ENCODE measurements at places on chromosomes 12 and 14.

DNA sequence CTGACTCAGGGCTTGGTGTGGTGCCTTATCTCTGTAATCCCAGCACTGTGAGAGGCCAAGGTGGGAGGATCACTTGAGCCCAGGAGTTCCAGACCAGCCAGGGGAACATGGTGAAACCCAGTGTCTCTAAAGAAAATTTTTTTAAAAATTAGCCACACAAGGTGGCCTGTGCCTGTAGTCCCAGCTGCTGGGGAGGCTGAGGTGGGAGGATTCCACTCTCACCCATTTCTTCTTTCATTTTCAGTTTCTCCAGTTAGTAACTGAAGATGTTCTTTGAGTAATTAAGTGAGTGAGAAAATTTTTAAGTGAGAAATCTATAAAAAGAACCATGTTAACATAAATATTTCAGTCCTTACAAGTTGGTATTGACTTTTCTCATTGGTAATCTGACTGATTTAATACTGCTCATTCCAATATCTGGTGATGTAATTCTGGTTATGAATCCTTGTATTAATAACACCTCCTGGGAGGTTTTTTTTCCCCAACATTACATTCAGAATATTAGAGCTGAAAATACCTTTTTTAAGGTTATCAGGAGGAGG lies 6.1 kb downstream of the METTL3 start:
- DNase-seq: no peak

DNA sequence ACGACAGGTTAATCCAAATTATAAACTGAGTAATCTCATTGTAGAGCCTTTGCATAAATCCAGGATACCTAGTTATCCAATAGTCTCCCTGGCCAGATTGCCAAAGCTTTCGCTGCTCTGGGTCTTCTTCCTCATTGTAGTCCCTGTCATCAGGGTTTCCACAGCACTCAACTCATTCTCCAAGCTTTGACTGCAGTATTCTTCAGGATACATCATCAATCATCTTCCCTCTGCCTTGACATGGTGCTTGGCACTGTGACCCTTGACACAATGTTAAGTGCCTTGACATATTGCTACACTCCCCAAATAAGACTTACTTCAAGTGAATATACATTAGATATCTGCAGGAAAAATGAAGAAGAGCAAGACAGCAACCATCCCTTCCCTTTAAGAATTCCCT lies 60.1 kb upstream of the RESF1 start:
- no peak for DNase-seq

DNA sequence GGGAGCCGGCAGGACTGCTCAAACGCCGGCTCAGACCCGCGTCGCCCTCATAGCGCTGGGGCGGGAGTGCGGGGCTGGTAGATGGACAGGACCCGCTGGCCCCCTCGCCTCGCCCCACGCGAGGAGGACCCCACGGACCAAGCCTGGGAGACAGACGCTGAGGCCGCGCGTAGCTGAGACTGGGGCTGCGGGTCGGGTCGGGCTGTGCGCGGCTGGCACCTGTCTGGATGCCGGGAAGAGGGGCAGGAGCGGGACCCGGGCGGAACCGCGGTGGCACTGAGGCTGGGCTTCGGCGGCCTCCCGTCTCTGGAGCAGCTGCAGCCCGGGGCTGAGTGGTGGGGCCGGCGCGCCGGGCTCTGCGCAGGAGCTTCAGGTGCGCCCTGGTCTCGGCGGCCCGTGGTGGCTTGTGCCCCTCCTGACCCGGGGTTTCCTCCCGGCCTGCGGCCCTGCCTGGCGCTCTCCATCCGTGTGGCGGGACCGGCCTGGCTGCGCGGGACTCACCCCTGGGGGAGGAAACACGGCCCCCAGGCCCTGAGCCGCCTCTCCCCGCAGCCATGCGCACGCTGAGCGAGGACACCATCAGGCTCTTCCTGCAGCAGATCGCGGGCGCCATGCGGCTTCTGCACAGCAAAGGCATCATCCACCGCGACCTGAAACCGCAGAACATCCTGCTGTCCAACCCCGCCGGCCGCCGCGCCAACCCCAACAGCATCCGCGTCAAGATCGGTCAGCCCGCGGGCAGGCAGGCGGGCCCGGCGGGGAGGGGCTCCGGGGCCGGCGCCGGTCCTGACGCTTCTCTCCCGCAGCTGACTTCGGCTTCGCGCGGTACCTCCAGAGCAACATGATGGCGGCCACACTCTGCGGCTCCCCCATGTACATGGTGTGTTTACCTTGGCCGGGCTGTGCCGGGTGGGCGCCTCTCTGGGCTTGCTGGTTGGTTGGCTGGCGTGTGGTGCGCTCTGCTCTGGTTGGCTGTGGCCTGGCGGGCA lies 14.0 kb downstream of the ULK1 start:
- DNase-seq: no peak

- no peak for DNase-seq
These were observed 28.1 kb upstream of the PPM1A start for GRCh38 chr14:60220917-60221316.

DNA sequence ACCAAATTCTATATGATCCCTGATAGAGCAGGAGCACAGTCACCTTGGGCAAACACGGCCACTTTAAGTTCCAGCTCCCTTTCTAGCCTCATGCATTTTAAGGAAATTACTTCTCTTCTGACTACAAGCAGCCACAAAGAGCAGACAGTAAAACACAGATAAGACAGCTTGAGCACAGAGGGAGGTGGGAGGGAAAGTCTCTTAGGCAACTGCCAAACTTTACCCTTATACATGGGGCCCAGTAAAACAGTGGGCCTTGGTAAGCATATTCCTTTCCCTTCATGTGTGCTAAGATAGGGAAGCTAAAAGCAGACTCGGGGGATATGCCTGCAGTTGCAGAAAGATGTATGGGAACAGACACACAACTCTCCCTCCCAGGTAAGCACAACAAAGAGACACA lies 235.9 kb downstream of the CPNE8 start:
- no peak for DNase-seq

DNA sequence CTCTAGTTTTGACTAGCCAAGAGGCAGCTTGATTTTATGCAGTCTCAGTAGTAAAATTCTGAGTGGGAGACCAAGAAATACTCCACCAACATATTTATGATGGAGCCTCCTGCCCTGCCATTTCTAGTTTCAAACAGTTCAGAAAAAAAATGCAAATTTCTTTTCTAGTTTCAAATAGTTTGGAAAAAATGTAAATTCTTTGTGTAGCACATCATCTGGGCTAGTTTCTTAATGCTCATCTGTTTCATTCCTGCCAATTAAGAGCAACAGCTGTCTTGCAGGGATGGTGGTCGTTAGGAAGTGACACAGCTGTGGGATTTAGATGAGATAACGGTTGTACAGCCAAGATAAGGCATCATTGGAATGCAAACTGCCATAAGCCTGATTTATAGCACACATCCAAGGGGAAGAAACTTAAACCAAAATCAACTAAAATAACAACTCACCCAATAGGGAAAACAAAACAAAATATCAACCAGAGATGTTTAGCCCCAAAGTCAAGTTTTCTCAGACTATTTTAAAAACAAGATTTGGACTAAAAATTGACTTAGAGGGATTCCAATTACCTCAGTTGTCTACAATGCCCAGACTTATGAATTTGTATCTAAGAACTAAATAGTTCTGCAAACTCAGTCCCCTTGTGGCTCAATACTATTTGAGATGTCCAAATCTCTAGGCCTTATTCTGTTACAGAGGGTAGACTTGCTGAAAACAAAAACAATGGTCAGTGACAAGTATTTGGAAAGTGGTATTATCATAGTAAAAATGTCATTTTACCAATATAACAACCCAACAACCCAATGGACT lies 291.3 kb upstream of the ATP2B1 start:
- DNase-seq: peak; percentile 88

GRCh38 chr12:124454735-124455134 lies 112.7 kb downstream of the NCOR2 start:
- no peak for DNase-seq
